ENCODE measurements at places on chromosomes 1 and 21.

GRCh38 chr1:237226177-237226944 lies 184.4 kb downstream of the RYR2 start:
- DNase-seq, result no peak

- DNase-seq, result no peak
Observed at GRCh38 chr21:32184485-32184884, 94.4 kb downstream of the MIS18A start.

DNA sequence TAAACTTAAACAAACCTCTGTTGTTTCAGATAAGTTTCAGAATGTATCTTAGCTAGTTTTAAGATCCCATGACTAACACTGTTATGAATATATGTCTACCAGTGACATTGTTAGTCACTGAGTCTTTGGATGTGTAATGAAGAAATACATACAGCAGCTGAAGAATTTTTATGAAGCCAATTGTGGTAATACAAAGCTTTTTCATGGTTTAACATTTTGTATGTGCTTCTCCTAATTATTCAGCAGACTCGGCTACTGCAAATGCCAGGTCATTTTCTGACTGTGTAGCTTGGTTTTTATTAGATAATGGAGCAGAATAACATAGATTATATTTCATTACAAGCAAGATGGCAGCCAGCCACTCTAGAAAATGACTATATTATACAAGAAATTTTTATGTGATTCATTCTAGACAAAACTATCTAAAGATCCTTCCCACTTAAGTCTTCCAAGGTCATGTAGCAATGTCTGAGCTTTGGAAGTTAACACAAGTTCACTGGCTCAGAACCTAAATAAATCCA lies 147.8 kb downstream of the TNFSF18 start:
- no peak for DNase-seq

DNA sequence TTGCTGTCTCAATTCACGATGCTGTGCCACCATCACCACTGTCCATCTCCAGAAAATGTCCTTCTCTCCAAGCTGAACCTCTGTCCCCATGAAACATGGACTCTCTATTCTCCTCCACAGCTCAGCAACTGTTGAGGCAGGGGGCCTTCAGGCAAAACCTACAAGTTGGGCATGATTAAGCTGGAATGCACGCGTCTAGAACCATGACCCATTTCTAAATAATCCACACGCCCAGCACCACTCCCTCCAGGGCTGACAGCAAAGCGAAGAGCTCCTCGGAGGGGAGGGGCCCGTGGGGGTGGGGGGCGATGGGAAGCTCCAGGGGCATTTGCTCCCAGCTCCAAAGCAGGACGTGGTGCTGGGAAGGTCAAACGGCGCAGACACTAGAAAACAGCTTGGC lies 3.3 kb upstream of the HES5 start:
- DNase-seq, result no peak

DNA sequence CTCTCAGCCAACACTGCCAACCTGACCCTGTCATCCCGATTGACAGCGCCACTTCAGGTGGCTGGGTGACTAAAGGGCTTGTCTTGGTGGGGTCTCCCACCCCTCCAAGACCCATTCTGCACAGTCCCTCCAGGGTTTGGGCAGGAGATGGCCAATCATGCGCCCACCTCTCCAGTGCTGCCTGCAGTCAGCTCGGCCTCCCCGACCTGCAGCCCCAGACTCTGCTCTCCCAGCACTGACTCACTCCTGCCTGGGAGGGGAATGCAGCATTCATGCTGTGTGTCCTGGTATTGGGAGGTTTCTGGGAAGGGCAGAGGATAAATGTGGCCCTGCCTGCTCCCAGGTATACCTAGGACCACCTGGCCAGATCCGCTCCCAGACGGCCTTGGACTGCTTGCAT lies 9.7 kb downstream of the TMEM81 start:
- DNase-seq, result no peak

- DNase-seq, result no peak
Observed at GRCh38 chr1:205632669-205633169, 908 bp upstream of the ELK4 start.

GRCh38 chr1:22216966-22217365 lies 74.1 kb upstream of the WNT4 start:
- no peak for DNase-seq

DNA sequence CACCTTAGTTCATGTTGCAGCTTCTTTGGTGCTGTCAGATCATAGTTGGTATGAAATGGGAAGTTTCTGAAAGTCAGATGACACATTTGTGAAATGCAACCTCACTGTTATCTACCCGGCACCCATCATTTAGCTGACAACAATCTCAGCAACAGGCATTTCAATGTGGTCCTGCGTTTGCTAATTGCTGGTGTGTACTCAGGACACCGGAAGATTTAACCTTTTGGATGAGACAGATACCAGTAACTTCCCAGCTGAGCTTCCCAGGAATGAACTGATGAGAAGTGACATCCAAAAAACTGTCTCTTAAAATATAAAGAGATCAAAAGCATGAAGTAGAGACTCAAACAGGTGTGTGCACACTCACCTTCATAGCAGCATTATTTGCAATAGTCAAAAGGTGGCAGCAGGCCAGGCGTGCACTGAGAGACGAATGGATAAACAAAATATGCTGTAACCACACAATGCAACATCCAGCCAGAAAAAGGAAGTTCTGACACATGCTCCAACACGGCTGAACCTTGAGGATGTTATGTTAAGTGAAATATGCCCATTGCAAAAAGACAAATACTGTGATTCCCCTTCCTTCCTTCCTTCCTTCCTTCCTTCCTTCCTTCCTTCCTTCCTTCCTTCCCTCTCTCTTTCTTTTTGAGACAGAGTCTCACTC lies 7.9 kb upstream of the CLDN14 start:
- DNase-seq, result no peak

DNA sequence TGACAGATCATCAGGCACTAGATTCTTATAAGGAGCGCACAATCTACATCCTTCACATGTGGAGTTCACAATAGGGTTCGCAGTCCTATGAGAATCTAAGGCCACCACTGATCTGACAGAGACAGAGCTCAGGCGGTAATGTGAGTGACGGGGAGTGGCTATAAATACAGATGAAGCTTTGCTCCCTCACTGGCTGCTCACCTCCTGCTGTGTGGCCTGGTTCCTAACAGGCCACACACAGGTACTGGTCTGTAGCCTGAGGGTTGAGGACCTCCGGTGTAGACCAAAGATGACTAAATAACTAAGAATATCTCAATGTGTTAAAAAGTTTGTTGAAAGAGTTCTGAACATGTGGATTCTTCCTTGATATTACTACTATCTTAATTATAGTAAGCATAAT lies 56.2 kb upstream of the ADAM30 start:
- no peak for DNase-seq

DNA sequence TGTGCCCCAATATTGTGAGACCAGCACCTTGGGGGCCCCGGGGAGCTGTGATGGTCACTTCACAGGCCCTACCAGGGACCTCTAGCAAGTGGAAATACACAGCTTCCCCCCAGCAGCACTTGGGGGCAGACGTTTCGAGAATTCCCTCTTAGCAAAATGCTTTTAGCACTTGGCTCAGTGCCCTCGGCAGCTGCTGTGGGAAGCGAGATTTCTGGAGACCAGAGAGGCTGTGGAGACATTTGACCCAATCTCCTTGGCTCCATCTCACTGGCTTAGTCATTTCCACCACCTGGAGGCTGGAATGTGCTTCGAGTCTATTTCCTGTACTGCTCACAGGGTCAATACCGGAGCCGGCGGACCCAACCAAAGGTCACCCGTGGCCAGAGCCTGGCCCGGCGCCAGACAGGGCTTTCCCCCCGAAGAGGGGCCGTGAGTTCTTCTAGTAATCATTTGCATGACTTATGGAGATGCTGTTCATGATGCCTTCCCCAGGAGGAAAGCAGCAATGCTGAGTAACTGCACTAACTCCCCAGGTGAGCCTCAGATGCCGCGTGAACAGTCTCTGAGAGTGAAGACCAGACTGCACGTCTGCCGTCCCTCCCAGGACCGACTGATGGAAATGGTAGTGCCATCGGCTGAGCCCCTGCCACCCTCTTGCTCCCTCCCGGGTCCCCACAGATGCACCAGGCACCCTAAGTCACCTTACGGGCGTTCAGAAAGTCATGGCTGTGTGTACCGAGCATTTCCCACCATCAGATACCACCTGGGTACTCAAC lies 4.4 kb upstream of the C2CD2 start:
- peak; percentile 68 for DNase-seq

GRCh38 chr21:36661511-36662309 lies 37.2 kb upstream of the SIM2 start:
- peak; percentile 19 for DNase-seq

- no peak for DNase-seq
Observed at GRCh38 chr1:8776104-8776503, 41.3 kb downstream of the RERE start.

- DNase-seq, result no peak
Observed at GRCh38 chr21:25280061-25280460, 327.2 kb downstream of the MRPL39 start.

Data from A549 (cell line).